A549 treated with CpdA at 1 μM for 4 hours (cell line): ENCODE measurements at places on chromosomes 5 and 9. TPM values are rescaled to one million over a fixed set of nuclear protein-coding genes. Genes with fewer than 3 reads are reported as not detected.

PTGER4 gene
- 0.70 to 1.8 TPM (median 0.72 TPM) in 5 replicates for total RNA-seq

CTSV gene
- 12.2 to 15.9 TPM (median 12.9 TPM) in 5 replicates for total RNA-seq

MOCS2 gene
- total RNA-seq = 34.7 to 40.6 TPM (median 36.0 TPM) in 5 replicates

IL3 gene
- not detected in 5 replicates for total RNA-seq

OTULINL gene
- 4.8 to 7.4 TPM (median 4.9 TPM) in 5 replicates for total RNA-seq

CNTNAP3 gene
- 8.7 to 12.3 TPM (median 10.4 TPM) in 5 replicates for total RNA-seq

CCNI2 gene
- 0.09 to 0.36 TPM (median 0.11 TPM) in 4 of 5 replicates, not detected in the other for total RNA-seq

SPINK5 gene
- total RNA-seq = not detected in 5 replicates

FLT4 gene
- total RNA-seq = 3.5 to 5.6 TPM (median 3.9 TPM) in 5 replicates
